Activated CD4-positive, alpha-beta T cell treated with anti-CD3 and anti-CD28 coated beads, Interleukin-2, amount 10 ng/mL, durations not matched to agents 7 days and 5 days (primary cell): ENCODE measurements at places on chromosomes 1 and 21.

GRCh38 chr1:41541592-41541952 lies 57.1 kb upstream of the EDN2 start:
- no peak for DNase-seq

GRCh38 chr21:42913476-42913875 lies 12.0 kb downstream of the ERVH48-1 start:
- no peak for DNase-seq

GRCh38 chr1:44297695-44298400 lies 57.2 kb downstream of the ERI3 start:
- no peak for DNase-seq

DNA sequence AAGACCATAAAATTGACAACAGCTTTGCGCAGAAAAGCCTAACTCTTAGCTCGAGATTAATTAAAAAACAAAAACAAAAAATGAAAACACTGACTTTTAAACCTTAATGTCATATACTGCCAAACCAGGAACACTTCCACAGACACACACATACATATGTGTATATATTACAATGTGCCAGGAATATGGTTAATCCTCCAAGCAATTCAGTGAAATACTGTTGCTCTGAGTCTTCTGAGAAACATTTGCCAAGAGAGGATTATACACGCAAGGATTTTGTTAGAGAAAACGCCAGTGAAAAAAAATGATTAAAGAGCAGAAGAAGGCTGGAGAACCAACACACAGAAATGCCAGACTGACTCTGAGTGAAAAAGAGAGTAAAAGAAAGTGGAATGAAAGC lies 116.7 kb upstream of the CHRM3 start:
- DNase-seq, result no peak

- no peak for DNase-seq
These were observed 44.8 kb downstream of the GPR161 start for GRCh38 chr1:168091720-168092550.

DNA sequence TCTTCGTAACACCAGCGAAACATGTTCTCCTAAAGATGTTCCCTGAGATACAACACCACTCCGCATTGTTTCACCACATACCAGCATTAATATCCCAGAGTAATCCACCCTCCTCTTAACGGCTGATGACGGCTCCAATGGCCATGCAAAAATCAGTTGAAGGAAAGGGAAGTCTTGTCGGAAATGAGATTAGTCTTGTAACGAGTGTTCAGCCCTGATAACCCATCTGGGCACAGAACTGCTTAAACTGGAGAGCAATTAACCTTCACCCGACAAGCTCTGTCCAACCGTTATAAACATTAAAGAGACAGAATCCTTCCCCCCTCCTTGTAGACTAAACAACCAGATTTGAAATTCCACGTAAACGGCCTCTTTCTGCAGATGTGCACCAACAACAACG lies 21.9 kb downstream of the ERG start:
- DNase-seq, result no peak

GRCh38 chr1:171674431-171675405 lies 22.2 kb upstream of the MYOC start:
- no peak for DNase-seq

DNA sequence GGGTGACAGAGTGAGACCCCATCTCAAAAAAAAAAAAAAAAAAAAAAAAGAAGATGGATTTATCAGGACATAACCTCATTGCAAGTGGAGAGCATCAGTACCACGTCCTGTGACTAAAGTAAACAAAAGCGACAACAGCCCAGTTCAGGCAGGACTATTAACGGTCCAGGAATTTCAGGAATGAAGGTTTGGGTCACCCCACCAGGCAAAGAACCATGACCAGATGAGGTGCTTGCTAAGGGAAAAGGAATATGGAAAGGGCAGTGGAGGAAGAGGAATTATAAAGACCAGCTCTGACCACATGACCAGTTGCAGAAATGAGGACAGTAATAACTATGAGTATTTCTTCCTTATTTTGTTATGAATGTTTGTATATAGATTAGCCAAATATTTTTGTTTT lies 35.4 kb upstream of the EIF4G3 start:
- DNase-seq, result no peak

DNA sequence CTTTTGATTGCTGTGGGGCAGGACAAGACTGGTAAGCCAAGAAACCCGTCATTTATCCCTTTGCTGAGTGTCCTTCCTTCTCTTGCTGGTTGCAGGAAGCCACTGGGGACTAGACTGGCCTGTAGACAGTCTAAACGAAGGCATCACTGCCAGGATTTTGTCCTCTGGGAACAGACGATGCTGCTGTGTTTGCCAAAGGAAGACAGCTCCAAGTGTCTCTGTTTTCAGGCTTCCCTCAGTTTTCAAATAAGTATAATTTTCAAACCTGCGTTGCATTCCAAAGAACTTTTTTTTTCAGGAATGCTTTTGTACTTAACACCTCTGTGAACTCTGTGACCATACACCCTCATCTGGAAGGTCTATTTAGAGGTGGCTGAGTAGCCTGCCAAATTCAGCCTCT lies 269.4 kb downstream of the HLX start:
- DNase-seq, result no peak

- no peak for DNase-seq
These were observed 413.4 kb downstream of the DSCAM start for GRCh38 chr21:40433538-40433937.

DNA sequence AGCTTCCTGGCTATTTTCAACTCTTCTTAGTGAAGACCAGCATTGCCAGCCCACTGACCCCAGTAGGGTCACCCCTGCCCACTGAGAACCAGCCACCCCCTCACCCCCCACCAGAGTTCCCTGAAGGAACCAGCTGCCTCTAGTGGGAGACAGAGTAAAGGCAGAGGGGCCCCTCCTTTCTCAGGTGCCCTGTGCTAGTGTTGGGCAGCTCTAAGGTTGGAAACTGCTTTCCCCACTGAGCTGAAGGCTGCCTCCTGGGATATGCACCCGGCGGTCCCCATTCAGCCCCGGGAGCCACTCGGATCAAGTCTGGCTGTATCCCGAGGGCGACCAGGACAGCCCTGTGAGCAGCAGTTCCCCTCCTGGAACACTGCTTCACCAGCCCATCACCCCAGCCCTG lies 111.0 kb downstream of the PGBD5 start:
- no peak for DNase-seq

- DNase-seq, result no peak
These were observed 12.1 kb downstream of the FCRL5 start for GRCh38 chr1:157540160-157540748.

DNA sequence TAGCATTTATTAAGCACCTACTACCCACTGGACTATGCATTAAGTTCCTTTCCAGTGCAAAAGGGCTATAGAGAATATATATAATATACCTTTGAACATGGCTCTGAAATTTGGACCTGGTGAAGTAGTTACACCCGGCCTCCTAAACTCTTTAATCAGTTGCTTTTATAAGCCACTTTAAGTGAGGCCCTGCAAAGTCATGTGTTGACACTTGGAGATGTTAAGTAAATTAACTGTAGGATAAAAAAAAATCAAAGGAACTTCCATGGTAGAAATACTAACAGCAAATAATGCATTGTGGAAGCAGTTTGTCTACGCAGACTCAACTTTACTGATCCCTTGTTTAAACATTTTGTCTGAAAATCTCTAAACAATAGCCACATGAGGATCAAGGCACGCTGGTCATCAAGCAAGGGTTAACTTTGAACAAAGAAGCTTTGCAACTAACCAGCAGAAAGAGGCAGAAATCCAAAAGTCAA lies 283.9 kb downstream of the VAV3 start:
- DNase-seq, result no peak

GRCh38 chr1:165288350-165289120 lies 68.0 kb downstream of the LMX1A start:
- no peak for DNase-seq

DNA sequence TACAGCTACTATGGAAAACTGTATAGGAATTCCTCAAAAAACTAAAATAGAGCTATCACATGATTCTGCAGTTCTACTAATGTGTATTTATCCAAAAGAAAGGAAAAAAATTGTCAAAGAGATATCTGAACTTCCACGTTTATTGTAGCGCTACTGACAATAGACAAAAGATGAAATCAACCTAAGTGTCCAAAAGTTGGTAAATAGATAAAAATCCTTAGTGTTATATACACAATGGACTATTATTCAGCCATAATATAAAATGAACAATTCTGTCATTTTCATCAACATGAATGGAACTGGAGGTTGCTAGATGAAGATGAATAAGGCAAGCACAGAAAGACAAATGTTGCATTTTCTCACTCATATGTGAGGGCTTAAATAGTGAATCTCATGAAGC lies 1492.1 kb downstream of the MRPL39 start:
- no peak for DNase-seq

- no peak for DNase-seq
These were observed 674 bp downstream of the CEP350 start for GRCh38 chr1:179955287-179955680.

GRCh38 chr21:36701756-36702621 lies 3.1 kb downstream of the SIM2 start:
- no peak for DNase-seq

- no peak for DNase-seq
These were observed 99.1 kb downstream of the NMNAT2 start for GRCh38 chr1:183319051-183319450.

DNA sequence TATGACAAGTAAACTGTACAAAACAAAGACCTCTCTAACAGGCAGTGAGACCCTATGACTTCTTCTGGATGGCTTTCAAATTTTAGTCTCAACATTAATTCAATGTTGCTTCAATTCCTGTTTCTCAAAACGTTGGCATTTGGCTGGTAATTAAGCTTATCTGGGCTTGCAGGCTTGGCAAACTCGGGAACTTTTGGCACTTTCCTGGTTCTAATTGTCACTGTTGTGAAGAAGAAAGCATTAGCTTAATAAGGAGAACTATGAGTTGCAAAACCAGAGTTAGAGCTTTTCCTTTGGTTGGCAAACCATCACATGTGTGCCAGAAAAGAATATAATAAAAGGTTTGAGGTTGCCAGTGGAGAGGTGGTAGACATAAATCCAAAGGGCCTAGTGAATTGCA lies 698.3 kb downstream of the LRRIQ3 start:
- no peak for DNase-seq

- peak; percentile 38 for DNase-seq
These were observed 18.3 kb downstream of the YARS1 start for GRCh38 chr1:32798679-32799416.

DNA sequence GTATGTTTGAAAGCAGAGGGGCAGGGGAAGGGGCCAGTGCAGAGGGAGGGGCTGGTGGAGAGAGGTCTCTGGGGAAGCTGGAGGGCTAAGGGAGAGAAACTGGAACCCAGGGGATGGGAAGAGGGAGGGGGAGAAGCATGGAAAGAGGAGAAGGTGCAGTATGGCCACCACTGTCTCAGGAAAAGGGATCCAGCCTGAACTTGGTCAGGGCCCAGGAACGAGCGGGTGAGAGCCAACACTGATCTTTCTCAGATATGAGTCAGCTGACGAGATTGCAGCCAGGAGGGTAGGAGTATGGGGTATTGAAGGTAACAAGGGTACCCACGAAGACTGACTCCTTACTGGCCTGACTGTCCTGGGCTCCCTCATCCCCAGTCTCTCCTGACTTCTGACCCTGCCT lies 18.0 kb downstream of the TIE1 start:
- no peak for DNase-seq

- DNase-seq, result no peak
These were observed 301.7 kb upstream of the VAMP3 start for GRCh38 chr1:7469255-7469938.

DNA sequence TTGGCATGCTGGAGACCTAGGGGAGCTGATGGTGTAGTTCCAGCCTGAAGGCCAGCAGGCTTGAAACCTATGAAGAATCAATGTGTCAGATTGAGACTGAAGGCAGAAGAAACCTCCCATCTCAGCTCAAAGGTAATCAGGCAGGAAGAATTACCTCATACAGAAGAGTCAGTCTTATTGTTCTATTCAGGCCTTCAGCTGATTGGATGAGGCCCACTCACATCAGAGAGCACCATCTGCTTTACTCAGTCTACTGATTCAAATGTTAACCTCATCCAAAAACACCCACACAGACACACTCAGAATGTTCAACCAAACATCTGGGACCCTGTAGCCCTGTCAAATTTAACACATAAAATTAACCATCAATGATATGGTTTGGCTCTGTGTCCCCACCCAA lies 13.7 kb upstream of the CCN1 start:
- DNase-seq, result no peak

DNA sequence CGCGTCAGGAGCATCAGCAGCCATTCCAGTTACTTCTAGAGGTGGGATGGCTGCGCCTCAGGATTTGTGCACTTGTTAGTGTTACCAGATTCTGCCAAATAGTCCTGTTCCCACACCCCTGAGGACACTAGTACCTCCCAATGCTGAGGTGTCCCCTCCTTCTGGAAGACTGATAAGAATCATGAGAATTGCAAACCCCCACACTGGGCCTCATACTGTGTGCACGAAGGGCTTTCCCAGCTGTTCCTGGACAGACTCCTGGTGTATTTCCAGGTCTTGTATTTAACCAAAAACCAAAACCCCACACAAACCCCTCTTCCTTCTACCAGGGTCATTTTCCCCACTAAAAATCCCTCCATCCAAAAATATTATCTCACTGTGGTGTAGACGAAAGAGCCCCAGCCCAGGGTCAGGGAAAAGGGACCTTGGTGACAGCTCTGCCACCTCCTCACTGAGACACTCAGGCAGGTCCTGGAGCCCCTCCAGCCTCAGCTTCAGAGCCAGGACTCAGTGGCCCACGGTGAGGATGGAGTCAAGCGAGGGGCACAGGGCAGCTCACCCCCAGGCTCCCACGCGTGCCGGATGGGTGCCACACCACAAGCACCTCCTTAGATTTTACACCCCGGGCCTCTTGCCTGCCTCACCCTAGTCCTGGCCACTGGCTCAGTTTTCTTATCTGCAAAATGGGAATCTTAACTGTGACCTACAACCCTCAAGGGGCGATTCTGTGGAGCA lies 131.4 kb upstream of the RUNX3 start:
- DNase-seq, result no peak

DNA sequence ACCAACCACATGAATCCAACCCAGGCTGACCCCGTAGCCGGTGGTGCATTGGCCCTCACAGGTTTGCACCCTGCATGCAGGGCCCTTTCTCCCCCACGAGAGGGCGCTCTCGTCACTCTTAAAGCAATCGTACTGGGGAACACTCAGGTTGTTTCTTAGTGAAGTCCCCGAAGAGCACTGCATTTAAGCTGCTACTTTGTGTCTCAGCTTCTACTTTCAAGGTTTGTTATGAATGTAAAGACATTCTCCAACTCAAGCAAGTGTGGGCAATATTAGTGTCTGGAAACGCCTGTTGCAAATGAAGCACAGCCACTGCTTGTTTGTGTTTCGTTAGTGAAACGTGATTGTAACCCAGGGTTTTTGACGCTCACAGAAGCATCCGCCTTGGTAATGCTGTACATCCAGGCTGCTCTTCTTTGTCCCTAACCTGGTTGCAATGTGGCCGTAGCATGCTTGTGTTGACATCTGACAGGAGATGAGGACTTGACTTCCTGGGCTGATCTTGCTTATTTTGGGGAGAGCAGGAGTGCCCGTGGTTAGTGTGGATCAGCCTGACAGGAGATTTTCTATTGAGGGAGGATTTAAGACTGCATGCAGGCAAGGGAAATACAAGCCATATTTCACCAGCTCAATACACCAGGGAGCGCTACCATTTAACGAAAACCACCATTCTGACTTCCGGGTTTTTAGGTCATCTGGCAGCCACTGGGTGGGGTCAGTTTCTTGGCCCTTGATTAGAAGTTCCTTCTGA lies 79.8 kb downstream of the ST6GALNAC3 start:
- peak; percentile 86 for DNase-seq
